Eye (tissue), 1 donor: ENCODE measurements at places on chromosomes 1 and 21.

- DNase-seq = peak; percentile 46
Measured at GRCh38 chr1:180598333-180598974, 33.4 kb upstream of the XPR1 start.

- DNase-seq = no peak
Measured at GRCh38 chr1:81551946-81552345, 248.8 kb upstream of the ADGRL2 start.

GRCh38 chr1:5750186-5751162, 241.8 kb downstream of the NPHP4 start:
- DNase-seq = no peak

GRCh38 chr1:15320267-15320666, 73.2 kb downstream of the FHAD1 start:
- DNase-seq = no peak

DNA sequence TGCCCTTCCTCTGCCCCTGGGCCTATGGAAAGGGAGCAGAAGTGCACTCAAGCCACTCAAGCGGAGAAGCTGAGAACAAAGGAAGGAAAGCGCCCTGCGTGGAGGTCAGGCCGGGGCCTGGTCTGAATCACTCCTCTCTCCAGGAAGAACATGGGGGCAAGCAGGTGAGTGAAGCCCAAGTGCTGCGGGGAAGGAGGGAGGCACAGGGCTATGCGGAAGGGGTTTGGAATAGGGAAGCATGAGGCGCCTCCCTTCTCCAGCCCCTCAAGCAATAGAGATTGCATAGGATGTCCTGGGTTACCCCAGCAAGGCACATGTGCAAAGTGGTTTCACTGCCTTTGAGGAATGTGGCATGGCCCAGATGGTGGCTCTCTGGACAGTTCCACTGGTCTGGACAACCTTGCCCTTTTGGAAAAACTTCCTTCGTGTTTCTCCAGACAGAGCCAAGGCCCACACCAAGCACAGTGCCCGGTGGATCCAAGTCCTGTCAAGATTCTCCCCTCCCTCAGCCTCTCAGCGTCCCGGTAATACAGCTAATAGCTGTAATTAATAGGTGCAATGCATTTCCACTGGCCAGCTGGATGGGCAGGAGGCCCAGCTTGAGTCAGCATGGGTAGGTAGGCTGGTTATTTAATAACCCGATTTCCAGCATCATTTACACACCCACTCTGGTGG, 13.7 kb downstream of the BLACAT1 start:
- DNase-seq = peak; percentile 88

DNA sequence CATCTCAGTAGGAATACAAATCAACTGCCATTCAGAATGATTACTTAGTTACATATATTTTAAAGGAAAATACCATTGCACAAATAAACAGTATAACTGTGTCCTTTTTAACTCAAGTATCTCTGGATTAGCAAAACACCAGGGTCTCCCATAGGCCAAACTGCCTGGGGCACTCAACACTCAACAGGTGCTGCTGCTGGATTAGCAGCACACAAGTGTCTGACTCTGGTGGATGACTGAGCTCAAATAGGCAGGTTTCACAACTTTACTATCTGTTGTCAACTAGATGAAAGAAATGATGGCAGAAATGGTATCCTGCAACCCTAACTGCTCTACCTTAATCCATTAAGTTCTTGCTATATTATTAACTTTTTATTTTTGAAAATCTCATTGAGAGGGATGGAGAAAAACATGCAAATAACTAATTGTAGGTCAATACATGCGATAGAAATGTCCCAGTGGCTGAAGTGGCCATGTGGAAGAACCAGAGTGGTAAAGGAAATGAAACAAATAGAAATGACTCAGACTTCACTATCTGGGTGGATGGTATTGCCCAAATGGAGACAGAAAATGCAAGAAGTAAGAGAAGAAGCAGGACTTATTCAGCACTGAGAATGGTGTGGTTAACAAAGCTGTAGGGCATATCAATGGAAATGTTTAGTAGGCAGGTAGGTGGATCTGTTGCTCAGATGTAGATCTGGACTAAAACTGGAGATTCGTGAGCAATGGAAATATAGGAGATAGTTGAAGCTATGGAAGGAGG, 90.8 kb upstream of the CCDC190 start:
- no peak for DNase-seq

- no peak for DNase-seq
Measured at GRCh38 chr1:190633488-190633887, 155.8 kb upstream of the BRINP3 start.

DNA sequence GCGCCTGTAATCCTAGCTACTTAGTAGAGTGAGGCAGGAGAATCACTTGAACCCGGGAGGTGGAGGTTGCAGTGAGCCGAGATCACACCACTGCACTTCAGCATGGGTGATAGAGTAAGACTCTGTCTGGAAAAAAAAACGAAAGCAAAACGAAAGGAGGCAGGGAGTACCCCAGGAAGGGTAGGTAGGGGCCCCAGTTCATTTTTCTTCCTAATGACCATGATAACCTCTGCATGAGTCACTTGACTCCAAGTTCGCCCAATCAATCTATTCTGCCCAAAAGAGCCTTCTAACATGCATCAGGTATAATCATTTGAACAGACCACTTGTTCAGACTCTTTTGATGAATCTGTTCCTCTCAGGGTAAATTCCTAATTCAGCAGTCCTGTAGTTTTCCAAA, 13.2 kb upstream of the TMEM201 start:
- DNase-seq = no peak

GRCh38 chr1:204426035-204426436, 14.4 kb upstream of the PPP1R15B start:
- DNase-seq = no peak

DNA sequence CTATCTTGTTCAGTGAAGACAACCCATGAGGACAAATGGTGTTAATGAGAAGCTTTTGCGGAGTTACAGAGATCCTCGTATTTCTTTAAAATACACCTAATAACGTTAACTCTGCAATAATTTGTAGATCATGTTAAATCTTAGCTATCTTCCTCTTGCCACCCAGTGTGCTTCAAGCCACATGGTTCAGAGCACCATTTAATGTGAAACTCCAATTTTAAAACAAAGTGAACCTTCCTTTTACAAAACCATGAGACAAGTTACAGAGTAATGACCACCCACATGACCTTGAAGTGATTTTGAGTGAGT, 1.7 kb upstream of the KCNE2 start:
- no peak for DNase-seq

DNA sequence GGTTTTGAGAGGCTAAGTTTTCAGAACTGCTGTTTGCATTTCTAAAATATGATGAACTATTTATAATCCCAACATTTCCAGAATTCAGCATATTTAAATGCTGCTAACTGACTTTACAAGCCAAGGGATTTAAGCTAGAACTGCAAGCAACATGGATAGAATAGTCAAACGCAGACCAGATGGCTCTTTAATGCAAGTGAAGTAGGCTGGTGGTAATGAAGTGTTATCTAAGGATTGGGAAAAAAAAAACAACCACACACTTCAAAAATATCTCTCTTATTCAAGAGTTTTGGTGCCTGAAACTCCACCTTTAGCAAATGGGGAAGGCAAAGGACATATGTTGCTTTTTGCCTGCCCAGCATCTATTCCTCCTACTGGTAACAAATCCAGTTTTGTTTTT, 20.9 kb upstream of the SSX2IP start:
- DNase-seq = no peak

DNA sequence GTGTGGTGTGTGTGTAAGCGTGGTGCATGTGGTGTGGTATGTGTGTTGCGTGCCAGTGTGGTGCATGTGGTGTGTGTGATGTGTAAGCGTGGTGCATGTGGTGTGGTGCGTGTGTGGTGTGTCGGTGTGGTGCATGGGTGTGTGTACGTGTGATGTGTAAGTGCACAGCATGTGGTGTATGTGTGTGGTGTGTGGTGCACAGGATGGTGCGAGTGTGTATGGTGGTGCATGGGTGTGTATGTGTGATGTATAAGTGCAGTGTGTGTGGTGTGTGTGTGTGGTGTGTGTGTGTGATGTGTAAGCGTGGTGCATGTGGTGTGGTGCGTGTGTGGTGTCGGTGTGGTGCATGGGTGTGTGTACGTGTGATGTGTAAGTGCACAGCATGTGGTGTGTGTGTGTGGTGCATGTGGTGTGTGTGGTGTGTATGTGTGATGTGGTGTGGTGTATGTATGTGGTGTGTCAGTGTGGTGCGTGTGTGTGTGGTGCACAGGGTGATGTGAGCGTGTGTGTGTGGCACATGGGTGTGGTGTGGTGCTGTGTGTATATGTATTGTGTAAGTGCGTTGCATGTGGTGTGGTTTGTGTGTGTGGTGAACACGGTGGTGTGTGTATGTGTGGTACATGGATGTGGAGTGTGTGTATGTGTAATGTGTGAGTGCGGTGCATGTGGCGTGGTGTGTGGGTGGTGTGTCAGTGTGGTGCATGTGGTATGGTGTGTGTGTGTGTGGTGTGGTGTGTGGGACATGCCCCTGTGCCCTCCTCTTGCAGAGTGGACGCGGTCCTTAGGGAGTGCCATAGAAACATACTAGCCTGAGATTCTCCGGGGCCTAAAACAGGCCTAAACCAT, 1.1 kb upstream of the C2CD2 start:
- DNase-seq = no peak

GRCh38 chr1:172980456-172980855, 70.3 kb downstream of the TNFSF18 start:
- DNase-seq = no peak

DNA sequence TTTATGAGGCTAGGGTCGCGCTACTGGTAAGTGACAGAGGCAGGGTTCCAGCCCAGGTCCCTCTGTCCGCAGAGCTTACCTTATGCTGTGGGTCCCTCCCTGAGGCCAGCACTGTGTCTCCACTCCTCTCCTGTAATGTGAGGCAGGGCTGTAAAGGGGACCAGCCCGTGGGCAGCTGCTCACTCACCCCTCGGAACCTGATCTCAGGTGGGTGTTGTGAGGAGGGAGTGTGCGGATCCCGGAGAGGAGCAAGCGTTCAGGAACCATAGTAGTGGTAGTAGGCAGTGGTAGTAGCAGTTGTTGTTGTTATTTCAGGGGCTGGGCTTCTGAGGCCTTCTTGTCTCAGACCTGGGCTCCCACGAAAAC, 1.7 kb downstream of the ZC3H12A start:
- DNase-seq = no peak

GRCh38 chr1:172733815-172734214, 74.9 kb downstream of the FASLG start:
- DNase-seq = no peak

GRCh38 chr1:173422456-173422976, 54.6 kb upstream of the PRDX6 start:
- DNase-seq = no peak

DNA sequence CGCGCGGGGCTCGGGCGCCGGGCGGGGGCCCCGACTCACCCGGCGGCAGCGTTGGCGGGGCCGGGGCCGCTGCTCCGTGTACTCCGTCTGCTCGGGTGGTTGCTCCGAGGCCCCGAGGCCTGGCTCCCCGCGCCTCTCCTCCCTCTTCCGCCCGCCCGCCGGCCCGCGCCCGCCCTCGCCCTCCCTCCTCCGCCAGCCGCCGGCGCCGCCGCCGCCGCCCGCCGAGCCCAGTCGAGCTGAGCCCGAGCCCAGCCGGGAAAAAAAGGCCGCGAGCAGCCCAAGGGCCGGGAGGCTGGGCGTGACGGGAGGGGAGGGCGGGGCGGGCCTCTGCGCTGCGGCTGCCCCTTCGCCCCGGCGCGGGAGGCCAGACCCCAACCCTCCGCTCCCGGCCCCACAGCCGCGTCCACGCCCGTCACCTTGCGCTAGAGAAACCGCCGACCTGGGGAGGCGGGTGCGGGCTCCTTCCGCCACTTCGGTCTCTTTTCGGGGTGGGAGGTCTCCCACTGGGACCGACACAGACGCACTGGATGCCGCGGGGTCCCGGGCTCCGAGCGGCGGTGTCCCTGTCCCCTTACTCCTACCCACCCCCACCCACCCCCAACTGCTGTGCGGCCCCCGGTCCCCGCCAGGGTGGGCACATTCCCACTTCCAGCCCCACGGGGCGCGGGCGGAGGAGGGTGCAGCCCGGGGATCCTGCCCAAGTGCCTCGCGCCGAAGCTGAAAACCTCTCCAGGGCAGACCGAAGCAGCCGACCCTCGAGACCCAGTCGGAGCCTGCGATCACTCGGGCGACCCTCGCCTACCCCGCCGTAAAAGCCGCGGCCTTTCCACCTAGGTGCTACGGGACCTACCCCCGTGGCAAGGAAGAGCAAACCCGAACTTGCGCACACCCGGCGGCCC, at the start of gene CERS2:
CERS2 (minus strand) TSS at position 256 of the 899 bp plus-strand sequence. CDS start 5,745 bp downstream, outside the sequence.
- DNase-seq = peak; percentile 90

- DNase-seq = no peak
Measured at GRCh38 chr1:77509051-77509492, 173.4 kb downstream of the ZZZ3 start.

DNA sequence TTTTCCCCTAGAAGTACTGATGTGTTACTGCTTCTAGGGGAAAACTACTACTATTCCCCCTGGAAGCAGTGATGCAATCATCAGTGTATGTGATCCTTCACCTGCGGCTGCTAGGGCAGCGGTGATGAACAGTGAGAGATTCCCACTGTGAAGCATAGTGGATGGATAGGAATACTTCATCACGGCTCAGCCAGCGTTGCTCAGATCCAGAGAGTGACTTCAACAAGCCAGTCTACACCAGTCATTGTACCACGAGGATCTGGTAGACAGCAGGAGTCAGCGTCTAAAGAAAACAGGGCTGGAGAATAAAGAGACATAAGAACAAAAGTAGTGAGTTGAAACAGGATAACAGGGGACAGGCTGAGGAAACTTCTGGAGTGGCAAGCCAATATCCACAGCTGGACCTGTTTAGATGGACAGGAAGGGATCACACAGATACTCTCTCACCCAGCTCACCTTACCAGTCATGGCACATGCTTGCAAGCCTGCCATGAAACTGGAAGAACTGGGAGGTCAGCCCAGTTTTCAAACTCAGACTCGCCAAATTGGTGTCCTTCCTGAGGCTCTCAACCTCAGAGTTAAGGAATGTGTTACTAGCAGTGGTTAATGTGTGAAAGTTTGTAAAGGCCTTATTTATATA, 42.4 kb upstream of the LRRC52 start:
- no peak for DNase-seq

- DNase-seq = no peak
Measured at GRCh38 chr1:217315346-217315745, 315.5 kb downstream of the GPATCH2 start.
